ENCODE measurements at places on chromosomes 1 and 21.

DNA sequence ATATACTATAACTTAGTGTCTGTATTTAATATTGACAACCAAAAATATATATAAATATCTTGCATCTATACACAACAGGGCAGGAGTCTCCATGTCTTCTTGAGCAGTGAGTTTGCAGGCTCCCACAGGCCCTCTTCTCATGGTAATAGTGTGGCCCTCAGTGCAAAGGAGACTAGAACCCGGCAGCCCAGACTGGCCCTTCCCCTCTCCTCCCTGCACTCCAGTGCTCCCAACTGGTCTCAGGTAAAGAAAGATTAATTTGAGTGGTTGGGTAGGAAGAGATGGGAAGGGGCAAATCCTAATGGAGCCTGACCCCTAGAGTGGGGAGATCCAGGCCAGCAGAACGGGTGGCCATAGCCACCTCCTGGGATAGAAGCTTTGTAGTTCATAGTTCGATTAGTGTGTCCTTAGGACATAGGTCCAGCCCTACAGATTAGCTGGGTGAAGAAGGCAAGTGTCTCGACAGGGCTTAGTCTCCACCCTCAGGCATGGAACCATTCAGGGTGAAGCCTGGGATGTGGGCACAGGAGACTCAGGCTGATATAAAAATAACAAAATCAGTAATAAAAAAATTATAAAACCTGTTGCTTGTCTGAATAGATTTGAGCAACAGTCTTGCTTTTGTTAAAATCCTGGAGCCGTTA is 32.3 kb downstream of the SLC2A1 start:
- no peak for DNase-seq

DNA sequence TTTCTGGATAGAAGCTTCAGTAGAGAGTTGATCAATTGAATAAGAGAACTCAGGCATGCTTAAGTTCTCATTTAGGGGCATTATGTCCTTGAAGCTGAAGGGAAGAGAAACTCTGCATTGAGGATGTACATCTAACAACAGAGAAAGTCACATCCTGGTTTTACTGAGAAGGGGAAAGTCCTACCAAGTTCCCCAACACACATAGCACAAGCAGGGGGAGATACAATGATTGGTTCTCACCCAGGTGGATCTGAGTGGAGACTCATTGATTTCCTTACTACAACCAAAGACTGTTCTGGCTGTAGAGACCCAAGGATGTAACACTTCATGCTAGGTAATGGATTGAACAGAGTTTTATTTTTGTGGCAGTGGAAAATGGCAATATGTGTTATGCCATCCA is 1.0 kb upstream of the KRTAP20-1 start:
- DNase-seq, result no peak

- DNase-seq, result no peak
Measured at GRCh38 chr1:169692756-169693460, 18.5 kb downstream of the SELL start.

GRCh38 chr1:65150583-65151263 is 2.7 kb downstream of the AK4 start:
- DNase-seq, result no peak

- no peak for DNase-seq
Measured at GRCh38 chr1:17618558-17619247, 79.2 kb downstream of the ARHGEF10L start.

DNA sequence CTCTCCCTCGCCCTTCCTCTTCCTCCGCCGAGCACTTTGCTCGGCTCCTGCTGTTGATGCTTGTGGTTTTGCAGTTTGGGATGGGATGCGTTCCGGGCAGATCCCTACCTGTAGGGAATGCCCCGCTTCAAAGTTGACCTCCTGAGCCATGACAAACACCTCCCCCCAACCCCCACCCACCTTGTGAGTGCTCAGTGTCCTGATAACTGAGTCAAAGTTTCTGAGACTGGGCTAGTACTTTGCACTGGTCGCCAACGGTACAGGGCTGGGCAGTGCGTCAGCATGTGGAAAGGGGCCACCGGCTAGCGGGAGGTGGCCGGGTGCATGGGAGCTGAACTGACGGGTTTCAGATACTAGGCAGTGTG is 771 bp downstream of the RABGAP1L start:
- peak; percentile 47 for DNase-seq

DNA sequence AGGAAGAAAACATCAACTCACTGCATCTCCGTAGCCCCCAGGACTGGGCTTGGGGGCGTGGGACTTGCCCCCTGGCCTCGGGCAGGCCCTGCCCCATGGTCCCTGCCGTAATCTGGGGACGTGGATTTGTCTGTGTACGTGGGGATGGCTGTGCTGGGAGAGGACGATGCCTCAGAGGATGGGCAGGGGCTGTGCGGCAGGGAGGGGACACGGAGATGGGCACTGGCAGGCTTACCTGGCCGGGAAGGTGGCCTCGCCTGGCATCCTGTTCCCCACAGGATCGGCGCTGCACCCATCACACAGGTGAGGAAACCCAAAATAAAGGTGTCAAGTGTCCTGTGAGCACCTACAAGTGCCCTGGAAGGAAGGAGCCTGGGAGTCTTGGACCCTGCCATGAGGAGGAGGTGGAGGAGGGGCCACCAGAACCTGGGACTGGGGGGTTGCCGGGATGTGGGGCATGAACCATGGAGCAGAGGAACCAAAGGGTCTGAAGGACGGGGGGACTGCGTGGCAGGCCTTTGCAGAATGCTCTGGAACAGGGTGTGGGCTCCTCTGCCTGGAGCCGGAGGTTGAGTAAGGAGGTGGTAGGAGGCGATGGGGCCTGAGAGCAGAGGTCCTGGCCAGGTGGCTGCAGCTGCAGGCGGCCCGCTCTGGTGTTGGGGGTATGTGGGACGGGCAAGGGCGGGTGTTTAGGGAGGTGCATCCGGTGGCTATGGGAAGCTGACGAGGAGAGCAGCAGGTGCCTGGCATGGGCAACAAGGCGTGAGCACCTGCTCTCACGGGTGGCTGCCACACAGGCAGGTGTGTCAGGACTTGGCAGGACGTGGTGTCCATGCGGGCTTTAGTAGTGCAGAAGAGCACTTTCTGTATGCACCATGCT is 27.8 kb upstream of the LRRC3 start:
- DNase-seq, result no peak

GRCh38 chr1:102032534-102032933 is 35.8 kb upstream of the OLFM3 start:
- no peak for DNase-seq

GRCh38 chr1:24481843-24482610 is 20.6 kb upstream of the RCAN3 start:
- peak; percentile 12 for DNase-seq

- DNase-seq, result peak; percentile 83
Measured at GRCh38 chr1:228212966-228213844, 5.4 kb downstream of the OBSCN start.

GRCh38 chr1:47754221-47754620 is 243.0 kb downstream of the TRABD2B start:
- no peak for DNase-seq

DNA sequence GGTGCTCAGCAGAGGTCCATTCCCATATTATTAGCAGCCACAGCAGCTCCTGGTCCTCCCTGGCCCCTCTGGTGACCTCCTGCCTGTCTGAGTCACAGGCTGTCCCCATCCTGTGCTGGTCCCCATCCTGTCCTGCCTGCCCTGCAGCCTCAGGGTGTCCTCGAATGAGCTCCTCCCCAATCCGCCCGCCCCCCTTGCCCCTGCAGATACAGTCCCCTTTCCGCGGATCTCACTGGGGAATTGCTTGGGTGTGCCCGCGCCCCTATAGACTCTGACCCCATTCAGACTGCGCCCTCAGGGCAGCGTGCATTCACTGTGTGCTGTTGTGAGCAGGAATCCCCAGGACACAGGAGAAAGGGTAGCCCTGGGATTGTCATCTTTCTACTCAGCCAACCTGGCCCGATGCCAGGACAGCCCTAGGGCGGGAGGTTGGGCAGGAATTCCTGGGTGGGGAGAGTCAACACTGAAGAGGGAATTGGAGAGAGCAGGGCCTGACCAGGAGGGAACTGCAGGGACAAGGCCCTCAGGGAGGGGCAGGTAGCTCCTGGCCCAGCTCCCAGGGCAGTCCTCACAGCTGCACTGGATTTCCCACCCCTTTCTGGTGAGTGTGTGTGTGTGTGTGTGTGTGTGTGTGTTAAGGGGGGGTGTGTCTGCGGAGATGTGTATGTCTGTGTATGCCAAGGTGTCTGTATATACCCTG is 1.1 kb upstream of the GUCA2A start:
- DNase-seq, result peak; percentile 76

- DNase-seq, result no peak
Measured at GRCh38 chr1:60847391-60847790, 235.0 kb upstream of the NFIA start.

- DNase-seq, result no peak
Measured at GRCh38 chr1:33637846-33638440, 165.5 kb downstream of the ZSCAN20 start.

GRCh38 chr1:33420870-33421775 is 9.8 kb downstream of the PHC2 start:
- peak; percentile 72 for DNase-seq

GRCh38 chr1:164702216-164702615 is 143.2 kb downstream of the PBX1 start:
- peak; percentile 57 for DNase-seq

GRCh38 chr1:23585321-23586022 is 26.2 kb upstream of the ID3 start:
- peak; percentile 96 for DNase-seq

- no peak for DNase-seq
Measured at GRCh38 chr1:201360901-201361651, 16.4 kb downstream of the TNNT2 start.

GRCh38 chr1:33334081-33334552 is 13.2 kb upstream of the A3GALT2 start:
- no peak for DNase-seq

DNA sequence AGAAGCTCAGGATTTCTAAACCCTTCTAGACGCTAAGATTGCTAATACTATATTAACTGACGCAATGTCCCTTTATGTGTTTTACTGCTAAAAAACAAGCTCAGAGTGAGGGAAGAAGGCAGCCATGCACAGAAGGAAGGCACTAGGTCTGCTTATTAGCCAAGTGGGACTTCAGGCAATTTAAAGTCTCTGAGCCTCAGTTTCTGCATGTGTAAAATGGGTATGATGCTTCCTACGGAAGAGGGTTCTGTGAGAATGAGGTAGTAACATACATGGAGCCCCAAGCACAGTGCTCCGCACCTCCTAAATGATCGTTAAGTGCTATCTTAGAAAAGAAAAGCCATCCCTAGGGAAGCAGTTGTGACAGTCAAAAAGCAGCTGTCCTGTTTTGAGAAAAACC is 16.9 kb downstream of the MIS18A start:
- no peak for DNase-seq

- DNase-seq, result no peak
Measured at GRCh38 chr1:11567244-11568065, 86.8 kb downstream of the FBXO2 start.

DNA sequence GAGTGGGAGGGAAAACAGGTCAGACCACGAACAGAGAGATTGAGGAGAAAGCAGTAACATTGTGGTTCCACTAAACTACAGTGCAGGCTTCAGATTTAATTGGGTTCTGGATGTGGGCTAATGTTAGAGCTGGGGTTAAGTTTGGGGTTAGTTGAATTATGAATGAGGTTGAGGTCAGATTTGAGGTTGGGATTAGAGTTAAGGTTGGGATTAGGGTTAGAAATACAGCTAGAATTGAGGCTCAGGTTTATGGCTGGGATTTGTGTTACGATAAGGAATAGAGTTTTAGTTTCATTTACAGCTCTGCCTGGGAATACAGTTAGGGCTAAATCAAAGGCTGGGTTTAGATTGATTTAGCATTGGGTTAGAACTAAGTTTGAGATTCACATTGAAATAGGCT is 1.8 kb upstream of the VSIG8 start:
- no peak for DNase-seq

- DNase-seq, result no peak
Measured at GRCh38 chr1:54340878-54341277, 65.3 kb downstream of the SSBP3 start.

GRCh38 chr1:233379869-233380438 is 52.4 kb downstream of the MAP3K21 start:
- DNase-seq, result no peak

GRCh38 chr1:81836007-81836626 is 35.4 kb downstream of the ADGRL2 start:
- no peak for DNase-seq

- peak; percentile 10 for DNase-seq
Measured at GRCh38 chr21:29586696-29587095, 288.0 kb downstream of the BACH1 start.

DNA sequence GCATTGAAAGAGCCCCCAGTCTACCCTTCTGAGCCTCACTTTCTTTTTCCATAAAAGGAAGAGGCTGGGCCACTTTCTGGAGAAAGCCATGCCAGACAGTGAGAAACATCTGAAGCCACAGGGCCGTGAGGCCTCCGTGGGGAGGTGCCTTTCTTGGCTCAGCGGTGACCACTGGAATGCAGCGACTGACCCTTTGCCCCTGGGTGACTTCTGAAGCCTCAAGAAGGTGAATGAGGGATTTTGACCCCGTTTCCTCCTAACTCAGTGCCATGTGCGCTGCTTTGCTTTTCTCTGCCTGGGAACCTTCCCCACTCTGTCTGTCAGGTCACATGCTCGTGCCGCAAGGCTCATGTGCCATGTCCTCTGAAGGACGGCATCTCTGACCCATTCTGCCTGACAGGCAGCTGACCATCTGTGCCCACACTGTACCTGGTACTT is 44.7 kb upstream of the A3GALT2 start:
- peak; percentile 67 for DNase-seq

- DNase-seq, result peak; percentile 66
Measured at GRCh38 chr21:37032877-37033471, 26.5 kb downstream of the RIPPLY3 start.

DNA sequence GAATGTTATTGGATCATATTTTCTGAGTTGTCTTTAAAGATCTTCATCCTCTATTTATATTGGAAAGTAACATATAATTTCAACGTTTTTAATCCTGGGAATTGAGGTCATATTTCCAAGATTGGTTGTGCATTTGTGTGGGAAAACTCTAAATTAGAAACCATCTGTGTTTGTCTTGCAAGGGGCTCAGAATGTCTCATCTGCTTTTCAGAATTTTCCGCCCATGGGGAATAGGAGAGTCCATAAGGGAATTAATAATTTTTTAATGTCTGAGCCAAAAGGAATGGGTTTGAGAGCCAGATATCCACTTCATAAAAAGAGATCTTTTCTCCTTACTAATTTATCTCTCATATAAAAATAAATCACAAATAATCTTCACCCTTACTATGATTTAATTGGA is 84.8 kb upstream of the MAP1LC3C start:
- DNase-seq, result no peak

- peak; percentile 60 for DNase-seq
Measured at GRCh38 chr1:185559684-185560331, 174.4 kb upstream of the HMCN1 start.

DNA sequence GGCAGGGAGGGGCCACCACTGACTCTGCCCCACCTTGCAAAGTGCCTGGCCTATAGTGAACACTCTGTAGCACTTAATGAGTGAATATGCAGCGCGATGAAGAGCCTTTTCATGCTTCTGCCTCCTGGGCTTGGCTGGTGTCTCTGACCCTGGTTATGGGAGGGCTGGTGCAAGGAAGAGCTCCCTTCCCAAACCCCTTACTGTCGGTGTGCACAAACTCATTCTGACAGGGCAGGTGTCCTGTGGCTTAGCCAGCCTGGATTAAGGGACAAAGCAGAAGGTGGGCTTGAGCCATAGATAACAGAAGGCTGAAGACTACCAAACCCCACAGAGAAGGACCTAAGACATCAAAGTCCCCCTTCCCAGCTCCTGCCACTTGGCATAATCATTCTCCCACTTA is 2.0 kb upstream of the NCMAP start:
- DNase-seq, result no peak
